ENCODE measurements at places on chromosomes 2 and 18.
A peak's percentile ranks its signal among the peaks of the same experiment; 100 is the strongest.

DNA sequence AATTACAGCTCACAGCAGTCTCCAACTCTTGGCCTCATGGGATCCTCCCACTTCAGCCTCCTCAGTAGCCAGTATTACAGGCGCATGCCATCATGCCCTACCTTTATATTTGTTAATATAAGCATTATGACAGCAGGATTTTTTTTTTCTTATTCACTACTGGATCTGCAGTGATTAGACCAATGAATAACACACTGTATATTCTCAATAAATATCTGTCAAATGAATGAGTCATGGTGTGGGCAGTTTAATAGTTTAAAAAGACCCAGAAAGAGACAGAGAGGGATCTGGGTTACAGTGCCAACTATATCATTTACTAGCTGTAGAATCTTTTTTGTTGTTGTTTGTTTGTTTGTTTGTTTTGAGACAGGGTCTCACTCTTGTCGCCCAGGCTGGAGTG is 62.4 kb upstream of the LTBP1 start:
- no peak for DNase-seq

DNA sequence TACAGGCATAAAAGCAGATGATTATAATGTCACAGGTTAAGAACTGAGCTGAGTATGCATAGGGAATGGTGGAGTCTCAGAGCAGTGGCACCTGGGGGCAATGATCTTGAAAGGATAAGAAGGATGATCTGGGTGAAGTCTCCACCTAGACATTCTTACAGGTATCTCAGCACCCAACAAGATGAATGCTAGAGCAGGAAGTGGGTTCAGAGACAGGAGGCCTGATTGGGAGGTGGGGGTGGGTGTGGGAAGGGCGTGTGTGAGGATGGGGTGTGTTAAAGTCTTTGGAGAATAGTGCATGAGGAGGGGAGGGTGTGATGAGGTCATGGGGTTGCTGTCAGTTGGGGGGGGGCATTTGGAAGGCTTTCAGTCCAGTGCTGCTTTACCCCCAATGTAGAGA is 78.8 kb upstream of the UPP2 start:
- no peak for DNase-seq

DNA sequence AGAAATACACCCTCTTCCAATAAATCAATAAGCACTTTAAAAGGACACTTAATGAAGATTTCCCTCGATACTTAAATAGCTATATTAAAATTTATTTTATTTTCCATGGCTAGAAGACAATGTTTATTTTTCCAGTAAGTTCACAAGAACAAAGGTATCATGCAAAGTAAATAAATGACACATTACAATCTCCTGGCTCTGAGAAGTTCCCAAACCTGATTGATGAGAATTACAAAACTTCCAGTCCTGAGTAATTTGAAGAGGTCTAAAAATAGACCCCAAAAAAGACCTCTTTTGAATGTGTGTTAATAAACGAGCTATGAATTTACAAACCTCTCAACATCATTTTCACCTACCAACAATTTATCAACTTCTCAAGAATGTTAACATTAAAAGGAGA is 1.5 kb upstream of the PEX13 start:
- no peak for DNase-seq

GRCh38 chr2:30465171-30465545 is 18.1 kb downstream of the LCLAT1 start:
- DNase-seq, result peak; percentile 33

- DNase-seq, result no peak
These were observed 393.1 kb upstream of the DCC start for GRCh38 chr18:51946946-51947345.

DNA sequence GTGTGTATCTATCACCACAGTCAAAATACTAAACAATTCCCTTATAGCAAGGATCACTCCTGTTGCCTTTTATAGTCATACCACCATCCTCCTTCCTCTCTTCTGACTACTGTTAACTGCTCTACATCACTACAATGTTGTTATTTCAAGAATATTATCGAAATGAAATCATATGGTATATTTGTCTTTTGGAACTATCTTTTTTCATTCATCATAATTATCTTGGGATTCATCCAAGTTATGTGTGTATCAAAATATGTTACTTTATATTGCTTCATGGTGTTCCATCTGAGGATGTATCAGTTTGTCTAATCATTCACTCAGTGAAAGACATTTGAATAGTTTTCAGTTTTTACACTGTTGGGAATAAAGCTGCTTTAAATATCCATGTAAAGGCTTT is 1423.0 kb upstream of the PIK3C3 start:
- DNase-seq, result no peak
